Skin of body (tissue), 3 donors: ENCODE measurements at places on chromosomes 7 and 10. TPM values are rescaled to one million over a fixed set of nuclear protein-coding genes. Genes with fewer than 3 reads are reported as not detected.

DNA sequence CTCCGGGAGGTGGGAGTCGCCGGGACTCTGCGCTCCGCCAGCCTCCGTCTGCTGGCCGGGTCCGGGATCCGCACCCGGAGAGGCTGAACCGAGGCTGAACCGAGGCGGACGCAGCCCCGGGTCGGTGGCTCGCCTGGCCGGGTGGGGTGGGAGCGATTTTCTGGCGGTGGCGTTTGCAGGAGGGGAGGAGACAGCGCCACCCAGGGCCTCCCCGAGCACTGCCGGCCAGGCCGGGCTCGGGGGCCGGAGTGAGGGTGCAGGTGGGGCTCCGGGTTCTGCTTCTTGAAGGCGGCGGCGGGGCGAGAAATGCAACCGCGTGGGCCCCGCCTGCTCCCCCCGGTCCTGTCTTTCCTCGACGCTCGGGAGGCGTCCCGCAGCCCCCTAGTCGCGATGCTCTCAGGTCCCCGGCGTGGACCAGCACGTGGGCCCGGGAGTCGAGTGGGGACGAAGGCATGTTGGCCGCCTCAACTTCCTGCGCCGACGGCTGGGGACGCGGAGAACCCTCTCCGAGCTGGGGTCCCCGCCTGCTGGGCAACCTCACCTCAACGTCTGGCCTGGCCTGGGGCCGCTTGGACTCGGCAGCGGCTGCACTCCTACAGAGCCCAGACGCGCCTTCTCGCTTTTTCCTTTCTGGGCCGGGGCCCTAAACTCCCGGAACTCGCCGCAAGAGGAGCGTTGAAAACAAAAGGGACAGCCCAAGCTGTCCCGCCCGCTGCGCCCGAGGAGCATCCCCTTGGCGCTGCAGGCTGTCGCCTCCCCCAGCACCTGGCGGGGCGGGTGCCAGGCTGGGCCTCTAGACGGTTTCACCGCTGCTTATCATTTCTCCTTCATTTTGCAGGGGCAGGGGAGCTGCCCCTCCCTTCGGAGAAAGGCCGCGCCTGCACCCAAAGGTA is 25.2 kb upstream of the VAX1 start:
- no peak for DNase-seq

DNA sequence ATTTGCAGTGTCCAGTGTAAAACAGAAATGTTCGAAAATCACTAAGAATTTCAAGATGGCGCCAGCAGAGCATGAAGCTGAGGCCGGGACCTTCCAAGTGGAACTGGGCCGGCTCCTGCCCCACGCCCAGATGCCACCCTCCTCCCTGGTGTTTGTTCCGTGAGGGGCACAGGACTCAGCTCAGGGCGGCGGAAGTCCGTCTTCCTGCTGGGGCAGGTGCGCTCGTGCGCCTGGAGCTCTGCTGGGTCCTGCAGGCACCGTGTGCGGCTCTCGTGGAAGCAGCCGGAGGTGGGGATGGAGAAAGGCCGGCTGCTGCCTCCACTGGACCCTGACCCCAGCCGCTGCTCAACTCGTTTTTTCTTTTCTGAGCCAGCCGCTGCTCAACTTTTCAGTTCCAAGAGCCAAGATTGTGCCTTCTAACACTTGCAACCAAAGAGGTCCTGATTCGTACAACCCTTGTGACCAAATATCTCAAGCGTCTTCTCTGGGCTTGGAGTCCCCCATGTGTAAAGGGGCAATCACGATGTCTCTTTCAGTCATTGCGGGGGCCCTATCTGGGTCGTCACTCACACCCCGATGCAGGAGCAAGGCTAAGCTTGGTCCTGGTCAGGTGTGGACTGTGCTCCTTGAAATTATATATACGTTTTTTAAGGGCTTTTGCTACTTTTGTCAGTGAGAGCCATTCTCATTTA is 334.4 kb downstream of the ADARB2 start:
- no peak for DNase-seq

DNA sequence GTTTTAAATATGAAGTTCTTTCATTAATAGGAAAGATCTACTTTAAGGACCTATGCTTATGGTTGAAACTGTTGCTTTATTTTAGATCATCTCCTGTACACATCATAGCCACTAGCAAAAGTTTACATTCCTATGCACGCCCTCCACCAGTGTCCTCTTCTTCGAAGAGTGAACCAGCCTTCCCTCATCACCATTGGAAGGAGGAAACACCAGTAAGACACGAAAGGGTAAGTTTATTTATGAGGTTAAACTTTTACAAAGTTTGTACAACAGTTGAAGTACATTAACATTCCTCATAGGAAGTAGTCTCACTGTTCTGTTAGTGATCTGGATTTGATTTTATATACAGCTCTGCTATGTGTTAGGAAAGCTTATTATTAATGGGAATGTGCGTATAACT is 16.9 kb downstream of the HBP1 start:
- DNase-seq, result no peak

DNA sequence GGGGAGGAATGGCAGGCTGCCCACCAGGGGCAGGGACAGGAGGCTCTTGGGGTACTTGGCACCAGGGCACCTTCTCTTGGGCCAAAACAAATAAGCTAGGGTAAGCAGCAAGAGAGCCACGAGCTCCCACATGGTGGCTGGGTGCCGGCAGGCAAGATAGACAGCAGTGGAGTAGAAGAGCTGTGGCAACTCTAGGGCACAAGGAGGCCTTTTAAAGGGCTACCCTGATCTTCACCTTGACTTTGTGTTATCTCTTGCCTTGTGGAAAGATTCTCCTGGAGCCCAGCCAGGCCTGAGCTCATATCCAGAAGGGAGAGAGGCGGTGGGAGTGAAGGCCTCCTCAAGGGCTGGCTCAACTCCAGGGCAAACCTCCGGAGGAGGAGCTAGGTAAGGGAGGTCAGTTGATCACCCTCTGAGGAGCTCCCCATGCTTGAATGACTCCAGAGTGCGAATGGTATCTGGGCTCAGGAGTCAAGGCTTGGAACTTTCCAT is at the start of gene CYP17A1:
CYP17A1 (minus strand) TSS at position 184 of the 492 bp plus-strand sequence; CDS start at position 132, 52 bp downstream.
- DNase-seq, result no peak

DNA sequence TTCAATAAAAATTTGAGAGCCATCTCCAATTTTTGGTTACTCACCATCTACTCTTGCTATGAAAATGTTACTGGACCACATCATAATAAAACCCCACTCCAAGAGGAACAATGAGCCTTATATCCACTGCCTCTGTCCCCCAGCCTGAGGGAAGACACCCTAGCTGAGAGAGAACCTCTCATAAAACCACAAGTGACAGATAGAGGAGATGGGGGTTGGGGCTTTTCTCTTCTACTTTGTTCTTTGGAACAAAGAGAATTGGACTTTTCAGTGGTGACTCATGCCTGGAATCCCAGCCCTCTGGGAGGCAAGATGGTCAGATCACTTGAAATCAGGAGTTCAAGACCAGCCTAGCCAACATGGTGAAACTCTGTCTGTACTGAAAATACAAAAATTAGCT is 27.6 kb upstream of the TAS2R16 start:
- no peak for DNase-seq

GRCh38 chr7:105199386-105199785 is 185.4 kb downstream of the KMT2E start:
- no peak for DNase-seq

- DNase-seq, result no peak
Observed at GRCh38 chr7:40569326-40569725, 434.5 kb downstream of the SUGCT start.

The FRMPD2 gene
- not detected for total RNA-seq

- DNase-seq, result no peak
Observed at GRCh38 chr10:124547647-124548168, 86.1 kb downstream of the LHPP start.

The CALHM1 gene
- total RNA-seq, result not detected

- no peak for DNase-seq
Observed at GRCh38 chr7:41536122-41536872, 166.6 kb downstream of the INHBA start.

The AZGP1 gene
- 39.4 TPM for total RNA-seq

The OGDH gene
- 53.1 TPM for total RNA-seq

The LDB1 gene
- total RNA-seq, result 39.3 TPM

GRCh38 chr7:128934361-128935341 is 3.1 kb upstream of the IRF5 start:
- no peak for DNase-seq

The CDHR3 gene
- 7.9 TPM for total RNA-seq

GRCh38 chr7:41885078-41885477 is 182.2 kb upstream of the INHBA start:
- DNase-seq, result no peak

- no peak for DNase-seq
Observed at GRCh38 chr10:72146071-72146470, 57.7 kb upstream of the SPOCK2 start.

GRCh38 chr10:71965623-71966022 is 1.4 kb downstream of the CHST3 start:
- no peak for DNase-seq

DNA sequence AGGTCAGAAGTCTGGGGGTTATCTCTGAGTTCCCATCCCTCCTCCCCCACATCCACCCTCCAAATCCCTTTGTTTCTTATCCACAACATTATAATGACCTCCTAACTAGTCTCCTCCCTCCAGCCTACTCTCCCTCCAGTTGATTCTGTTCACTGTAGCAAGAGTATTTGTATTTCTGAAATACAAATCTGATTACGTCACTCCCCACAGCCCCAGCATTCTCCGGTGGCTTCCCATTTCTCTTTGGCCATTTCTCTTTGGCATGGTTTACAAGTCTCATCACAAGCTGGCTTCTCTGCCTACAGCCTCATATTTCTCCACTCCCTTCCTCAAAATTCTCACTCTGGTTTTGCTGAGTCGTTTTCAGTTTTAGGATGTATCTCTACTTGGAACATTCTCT is 24.6 kb upstream of the MRPS33 start:
- DNase-seq, result no peak

The PAX4 gene
- total RNA-seq, result not detected

GRCh38 chr10:104680467-104681401 is 39.6 kb downstream of the SORCS3 start:
- peak; percentile 10 for DNase-seq

DNA sequence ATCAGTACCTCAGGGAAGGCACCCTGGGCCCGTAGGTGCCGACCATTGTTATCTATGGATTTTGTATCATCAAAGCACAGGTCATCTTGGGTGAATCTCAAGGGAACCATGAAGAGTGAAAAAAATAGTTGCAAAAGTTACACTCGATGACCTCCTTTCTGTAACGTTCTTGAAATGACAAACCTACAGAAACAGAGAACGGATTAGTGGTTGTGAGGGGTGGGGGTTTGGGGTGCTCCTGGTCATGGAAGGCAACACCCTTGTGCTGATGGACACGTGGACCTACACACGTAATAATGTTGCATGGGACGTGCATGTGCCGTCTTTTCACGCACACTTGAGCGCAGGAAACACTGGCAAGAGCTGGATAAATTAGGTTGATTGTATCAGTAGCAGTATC is 655.9 kb downstream of the SDK1 start:
- DNase-seq, result no peak

DNA sequence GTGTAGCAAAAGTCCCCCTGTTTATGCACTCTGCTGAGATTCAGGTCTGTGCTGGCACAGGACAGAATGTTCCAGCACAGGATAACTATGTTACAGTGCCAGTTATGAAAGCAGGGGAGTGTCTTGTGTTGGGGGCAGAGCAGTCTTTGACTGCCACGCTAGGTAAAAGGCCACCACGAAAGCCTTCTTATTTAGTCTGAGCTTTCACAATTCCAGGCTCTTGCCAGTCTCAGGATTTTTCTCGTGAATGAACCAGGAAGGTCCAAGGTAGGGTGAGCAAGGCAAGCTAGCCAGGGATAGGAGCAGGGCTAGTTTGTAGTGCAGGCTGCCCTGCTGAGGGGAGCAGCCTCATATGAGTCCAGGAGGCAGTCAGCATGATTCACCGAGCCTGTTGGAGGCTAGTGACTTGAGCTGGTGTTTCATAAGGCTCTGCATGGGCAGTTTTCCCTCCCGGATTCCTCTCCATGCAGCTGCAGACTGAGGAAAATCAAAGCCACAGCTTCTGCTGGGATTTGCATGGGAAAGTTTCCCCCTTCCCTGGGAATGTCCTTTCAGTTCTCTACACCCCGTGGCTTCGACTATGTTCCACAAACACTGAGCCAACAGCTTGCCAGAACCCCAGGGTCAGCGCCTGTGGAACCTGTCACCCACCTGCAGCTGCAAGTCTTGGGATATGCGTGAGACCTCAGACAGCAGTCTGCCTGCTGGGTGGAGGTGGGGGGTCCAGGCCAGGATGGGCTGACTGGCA is 112.3 kb downstream of the JCAD start:
- DNase-seq, result no peak

GRCh38 chr7:147249956-147250355 is 1133.4 kb downstream of the CNTNAP2 start:
- no peak for DNase-seq

The DDC gene
- total RNA-seq, result not detected

GRCh38 chr10:102777711-102778453 is 34.1 kb downstream of the WBP1L start:
- no peak for DNase-seq

DNA sequence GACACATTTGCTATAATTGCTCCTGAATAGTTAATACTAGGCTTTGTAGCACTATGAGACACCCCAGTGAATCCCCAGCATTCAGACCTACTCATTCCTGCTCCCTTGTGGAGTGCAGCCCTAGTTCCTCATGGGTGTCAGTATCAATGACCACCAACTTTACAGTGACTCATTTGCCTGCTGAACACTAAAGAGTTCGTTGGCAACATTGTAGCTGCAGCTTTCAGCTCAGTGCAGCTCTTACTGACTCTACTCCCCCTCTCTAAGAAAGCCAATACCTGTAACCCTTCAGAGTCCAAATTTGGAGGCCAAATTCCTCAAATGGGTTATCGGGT is 127.1 kb upstream of the MTPN start:
- no peak for DNase-seq

DNA sequence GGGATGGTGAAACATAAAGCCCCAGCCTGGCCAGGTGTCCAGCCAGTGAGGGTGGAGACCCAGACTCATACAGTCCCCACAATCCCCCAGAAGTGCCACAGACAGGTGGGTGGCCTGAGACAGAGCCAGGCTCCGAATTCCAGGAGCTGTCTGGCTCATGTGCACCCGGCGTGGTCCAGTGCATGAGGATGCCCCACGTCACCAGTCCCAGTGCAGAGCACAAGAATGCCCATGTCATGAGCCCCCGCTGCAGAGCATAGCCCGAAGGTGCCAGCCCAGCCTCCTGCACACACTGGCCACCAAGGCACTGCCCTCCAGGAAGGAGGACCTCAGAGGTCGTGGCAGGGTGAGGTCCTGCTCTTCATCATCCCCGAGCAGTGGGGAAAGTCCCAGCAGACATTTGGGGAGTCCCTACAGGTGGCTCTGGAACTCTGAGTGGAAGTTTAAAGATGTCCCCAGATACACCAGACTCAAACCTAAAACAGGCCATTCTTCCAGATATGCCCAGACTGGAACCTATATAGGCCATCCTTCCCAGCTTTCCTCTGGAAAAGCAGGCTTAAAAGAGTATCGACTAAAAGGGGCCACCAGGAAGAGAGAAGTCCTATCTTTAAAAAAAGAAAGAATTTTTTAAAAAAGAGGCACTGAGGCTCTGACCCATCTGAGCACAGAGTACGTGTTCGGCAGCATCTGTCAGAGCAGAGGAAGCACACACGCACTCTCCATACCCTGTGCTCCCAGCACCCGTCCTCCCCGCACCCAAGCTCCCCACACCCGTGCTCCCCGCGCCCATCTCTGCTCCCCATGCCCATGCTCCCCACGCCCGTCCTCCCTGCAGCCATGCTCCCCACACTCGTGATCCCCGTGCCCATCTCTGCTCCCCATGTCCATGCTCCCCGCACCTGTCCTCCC is 11.5 kb downstream of the DIP2C start:
- no peak for DNase-seq

The GIMAP7 gene
- total RNA-seq, result 5.7 TPM

- no peak for DNase-seq
Observed at GRCh38 chr7:30139836-30140384, 5.1 kb downstream of the MTURN start.

The ACSM6 gene
- total RNA-seq, result 4.5 TPM

- no peak for DNase-seq
Observed at GRCh38 chr7:157065046-157065445, 54.6 kb upstream of the MNX1 start.

- DNase-seq, result no peak
Observed at GRCh38 chr7:132423594-132424200, 152.6 kb downstream of the PLXNA4 start.
